Hypothalamus (tissue), 51 donors: ENCODE measurements at places on chromosomes 7 and 10.
A peak's percentile ranks its signal among the peaks of the same experiment; 100 is the strongest.

GRCh38 chr10:129847741-129848483 lies 116.2 kb downstream of the EBF3 start:
- DNase-seq = no peak

DNA sequence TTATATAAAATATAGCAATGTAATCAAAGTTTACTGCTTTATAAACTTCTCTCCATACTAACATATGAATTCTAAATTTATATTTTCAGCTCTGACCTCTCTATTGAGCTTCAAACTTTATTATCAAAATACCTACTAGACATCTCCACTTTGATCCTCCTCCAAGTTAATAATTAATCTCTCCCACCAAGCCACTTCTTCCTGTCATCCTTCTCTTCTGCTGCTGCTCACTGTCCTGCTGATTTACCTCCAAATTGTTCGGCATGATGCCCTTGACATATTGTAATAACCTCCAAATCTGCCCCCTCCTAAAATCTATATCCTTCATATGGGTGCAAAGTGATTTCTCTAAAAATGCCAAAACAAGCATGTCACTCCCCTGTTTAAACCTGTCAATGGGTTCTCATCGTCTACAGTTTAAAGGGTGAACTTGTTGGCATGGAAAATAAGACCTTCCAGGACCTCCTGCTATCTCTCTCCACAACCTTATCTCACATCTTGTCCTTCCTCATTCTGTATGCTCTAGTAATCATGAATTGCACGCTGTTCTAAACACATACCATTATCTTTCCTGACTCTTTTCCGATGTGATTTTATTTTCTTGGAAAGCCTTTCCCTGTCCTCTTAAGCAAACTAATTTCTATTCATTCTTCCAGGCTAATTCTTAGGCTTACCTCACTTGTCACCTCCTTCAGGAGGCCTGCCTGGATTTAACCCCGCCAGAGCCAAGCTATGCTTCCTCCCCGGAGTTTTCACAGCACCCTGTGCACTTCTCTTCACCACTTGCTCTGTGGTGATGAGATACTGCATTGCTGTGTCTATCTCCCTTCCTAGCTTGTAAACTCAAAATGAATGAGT lies 52.1 kb upstream of the STK17A start:
- DNase-seq = no peak

- DNase-seq = no peak
Measured at GRCh38 chr7:43569424-43569823, 13.5 kb upstream of the STK17A start.

DNA sequence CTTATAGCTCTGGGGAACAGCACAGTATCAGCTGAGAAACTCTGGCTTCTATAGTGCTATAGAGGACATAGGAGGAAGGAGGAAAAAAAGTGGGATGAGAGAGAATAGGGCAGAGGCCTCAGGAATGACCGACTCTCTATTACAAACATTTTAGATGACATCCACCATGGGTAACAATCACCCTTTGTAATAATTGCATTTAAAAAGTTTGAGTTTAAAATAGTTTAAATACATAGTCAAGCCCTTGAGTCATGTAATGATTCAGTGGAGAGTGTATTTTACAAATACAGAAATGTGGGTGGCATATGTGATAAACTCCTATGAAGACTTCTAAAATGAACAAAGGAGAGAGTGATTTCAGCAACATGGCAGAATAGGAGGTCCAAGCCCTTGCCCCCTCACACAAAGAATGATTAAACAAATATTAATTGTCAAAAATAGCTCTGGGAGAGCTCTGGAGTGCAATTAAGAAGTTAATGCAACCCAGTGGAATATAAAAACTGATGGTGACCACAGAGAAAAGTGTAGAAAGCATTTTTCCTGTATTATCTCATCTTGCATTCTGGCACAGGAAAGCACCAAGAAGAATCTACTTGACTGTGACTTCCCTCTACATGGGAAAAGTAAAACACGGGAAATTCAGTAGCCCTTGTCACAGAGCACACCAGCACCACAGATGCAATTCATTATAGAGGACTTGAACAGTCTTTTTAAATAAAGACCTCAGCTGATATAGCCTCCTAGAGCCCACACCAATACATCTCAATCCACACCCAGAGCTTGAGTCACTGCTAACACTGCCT lies 569.0 kb upstream of the SORCS1 start:
- no peak for DNase-seq

DNA sequence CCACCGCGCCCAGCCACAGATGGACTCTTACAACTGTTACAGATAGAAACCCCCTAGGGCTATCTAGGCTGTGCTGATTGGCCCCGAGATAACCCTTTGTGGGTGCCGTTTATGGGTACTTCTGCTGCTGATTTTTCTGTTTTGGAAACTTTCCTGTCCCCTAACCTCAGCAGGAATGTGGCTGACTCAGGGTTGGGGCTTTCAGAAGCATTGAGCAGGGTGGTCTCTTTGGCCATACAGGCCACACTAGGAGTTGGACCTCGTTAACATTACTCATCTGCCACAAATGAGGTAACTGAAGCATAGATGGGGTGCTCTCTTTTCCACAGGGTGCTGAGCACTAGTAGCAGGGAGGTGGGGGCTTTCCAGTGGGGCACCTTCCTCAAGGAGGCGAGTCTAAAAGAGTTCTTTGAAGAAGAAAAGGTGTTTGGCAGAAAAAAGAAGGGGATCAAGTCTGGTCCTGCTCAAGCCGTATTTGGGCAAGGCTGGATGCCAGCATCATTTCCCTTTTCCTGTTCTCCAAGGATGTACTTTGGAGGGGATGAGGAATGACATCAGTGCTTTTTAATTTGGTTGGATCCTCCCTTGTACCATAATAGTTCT lies 6.4 kb downstream of the ZSCAN25 start:
- DNase-seq = no peak

DNA sequence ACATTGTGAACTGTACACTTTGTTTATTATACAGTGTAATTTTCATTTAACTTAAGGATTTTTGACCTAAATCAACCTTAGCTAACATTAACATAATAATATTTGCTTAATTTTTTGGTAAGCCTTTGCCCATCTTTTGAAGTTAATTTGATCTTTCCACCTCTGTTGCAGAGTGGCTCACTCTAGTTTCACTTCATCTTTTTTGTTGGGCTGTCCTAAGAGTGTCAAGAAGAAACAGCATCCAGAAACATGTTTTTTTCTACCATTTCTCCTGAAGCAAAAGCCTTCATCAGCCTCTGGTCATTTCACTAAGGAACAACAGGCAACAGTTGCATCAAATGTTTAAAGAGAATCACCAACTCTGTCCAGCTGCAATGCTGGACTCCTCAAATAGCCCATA lies 824.7 kb downstream of the REEP3 start:
- DNase-seq = no peak

GRCh38 chr10:22086730-22087401 lies 83.3 kb upstream of the DNAJC1 start:
- peak; percentile 60 for DNase-seq

- peak; percentile 70 for DNase-seq
Measured at GRCh38 chr10:11164803-11165590, 147.3 kb downstream of the CELF2 start.

DNA sequence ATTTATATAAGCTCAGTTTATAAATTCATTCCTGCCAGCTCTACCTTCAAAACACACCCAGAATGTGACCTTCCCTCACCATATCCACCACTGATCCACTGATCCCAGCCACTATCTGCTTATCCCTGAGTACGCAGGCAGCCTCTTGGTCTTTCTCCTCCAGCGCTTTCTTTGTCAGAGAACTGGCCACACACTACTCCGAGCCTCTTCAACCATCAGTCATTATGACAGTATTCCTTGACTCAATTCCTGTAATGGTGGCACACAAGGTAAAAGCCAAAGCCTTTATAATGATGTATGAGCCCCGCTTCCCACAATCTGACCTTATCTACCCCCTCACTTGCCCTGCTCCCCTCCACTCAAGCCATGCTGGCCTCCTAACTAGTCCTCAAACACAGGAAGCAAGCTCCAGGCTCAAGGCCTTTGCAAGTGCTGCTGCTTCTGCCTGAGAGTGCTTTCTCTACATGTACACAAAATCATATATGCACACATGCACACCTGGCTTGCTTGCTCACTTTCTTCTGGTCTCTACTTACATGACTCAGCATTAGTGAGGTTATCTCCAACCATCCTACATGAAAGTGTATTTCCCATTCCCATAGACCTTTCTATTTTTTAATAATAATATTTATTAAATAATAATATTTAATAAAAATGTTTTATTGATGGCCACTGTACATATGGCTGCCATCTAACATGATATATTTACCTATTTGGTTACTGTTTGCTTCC lies 150.4 kb upstream of the FEZF1 start:
- no peak for DNase-seq

- DNase-seq = no peak
Measured at GRCh38 chr7:136528329-136528728, 340.1 kb upstream of the CHRM2 start.

DNA sequence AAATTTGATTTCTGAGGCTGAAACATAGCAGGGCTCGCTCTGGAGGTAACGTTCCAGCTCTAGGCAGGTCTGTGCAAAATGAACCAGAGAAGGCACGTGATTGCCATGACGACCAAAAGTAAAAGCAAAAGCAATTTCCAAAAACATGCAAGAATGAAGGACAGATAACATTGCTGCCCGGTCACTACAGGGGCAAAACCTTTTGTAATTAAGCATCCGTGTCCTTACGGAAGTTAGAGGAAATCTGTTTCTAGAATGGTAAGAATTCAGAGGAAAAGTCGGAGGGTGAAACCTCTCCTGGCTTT lies 2.9 kb downstream of the KLF6 start:
- no peak for DNase-seq

- no peak for DNase-seq
Measured at GRCh38 chr7:37831244-37831643, 17.2 kb upstream of the NME8 start.

GRCh38 chr7:137728426-137728825 lies 118.3 kb downstream of the DGKI start:
- DNase-seq = no peak

DNA sequence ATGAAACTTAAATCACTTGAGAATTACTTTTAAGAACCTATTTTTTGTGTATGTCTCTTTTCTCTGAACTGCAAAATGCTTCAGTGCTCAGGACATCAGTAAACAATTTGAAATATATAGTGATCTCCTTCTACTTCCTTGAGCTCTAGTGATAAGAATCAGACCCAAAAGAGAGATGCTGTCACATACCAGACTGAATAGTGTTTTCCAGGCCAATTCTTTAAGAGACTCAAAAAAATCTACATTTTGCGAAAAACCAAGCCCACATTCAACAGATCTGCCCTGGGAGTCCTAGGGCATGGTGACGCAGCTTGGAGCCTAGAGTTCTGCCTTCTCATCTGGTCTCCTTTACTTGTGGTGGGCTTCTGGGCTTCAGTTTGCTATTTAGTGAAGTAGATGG lies 72.1 kb upstream of the SLC13A1 start:
- DNase-seq = no peak

GRCh38 chr10:46523962-46524471 lies 32.4 kb downstream of the GPRIN2 start:
- DNase-seq = no peak

DNA sequence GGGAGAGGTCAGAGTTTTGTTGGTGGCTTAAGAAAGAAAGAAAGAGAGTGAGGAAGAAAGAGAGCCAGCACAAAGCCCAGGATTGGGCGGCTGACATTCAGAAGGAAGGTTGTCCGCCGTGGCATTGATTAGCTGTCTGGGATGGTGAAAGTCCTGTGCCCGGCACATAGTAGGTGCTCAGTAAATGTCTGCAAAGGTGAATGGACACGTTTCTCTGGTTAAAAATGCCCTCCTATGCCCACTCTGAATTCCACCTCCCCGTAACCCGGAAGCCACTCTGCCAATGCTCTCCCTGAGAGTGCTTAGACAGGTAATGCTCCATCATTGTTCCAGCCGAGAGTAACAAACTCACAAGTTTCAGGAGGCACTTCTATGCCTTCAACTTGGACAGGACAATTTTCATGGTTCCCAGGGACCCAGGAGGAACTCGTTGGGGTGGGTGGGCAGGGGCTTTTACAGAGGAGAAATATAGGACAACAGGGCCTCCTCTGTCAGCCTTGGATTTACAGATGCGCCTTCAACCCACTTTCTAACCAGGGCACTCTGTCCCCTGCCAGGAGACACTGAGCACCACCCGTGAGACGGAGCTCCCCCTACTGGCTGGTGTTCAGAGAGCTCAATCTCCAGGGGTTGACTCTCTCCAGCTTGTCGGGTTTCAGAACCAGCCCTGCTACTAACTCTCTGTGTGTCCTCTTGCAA lies 411.5 kb upstream of the ZMIZ1 start:
- DNase-seq = peak; percentile 32

GRCh38 chr7:151251328-151251688 lies 2.8 kb upstream of the SMARCD3 start:
- no peak for DNase-seq

DNA sequence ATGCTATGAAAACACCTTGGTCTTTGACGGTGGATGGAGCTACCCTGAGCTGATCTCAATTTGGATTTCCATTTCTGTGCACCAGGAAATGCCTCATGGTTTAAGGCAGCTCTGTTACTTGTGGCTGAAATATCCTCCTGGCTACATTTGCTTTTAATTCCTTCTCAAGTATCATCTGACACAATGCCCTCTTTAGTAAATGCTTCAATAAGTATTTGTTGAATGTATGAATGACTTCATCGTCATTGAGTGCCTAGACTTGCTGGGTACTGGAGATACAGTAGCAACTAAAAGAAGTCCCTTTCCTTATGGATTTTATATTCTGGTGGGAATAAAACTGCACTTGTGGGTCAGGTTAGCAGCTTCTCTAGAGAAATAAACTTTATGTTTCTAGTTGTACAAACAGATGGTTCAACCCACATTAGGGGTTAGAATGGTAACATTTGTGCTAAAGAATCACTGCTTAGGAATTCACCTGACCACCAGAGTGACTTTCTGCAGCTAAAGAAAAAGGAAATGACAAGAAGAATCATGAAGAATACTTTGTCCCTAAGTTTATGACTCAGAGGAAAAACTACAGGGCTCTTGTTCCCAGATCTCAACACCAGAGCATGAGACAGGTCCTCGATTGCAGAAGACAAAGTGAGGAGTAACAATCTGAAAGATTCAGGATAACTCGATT lies 21.8 kb upstream of the SMNDC1 start:
- DNase-seq = no peak

GRCh38 chr10:61992059-61992460 lies 90.6 kb downstream of the ARID5B start:
- DNase-seq = no peak

DNA sequence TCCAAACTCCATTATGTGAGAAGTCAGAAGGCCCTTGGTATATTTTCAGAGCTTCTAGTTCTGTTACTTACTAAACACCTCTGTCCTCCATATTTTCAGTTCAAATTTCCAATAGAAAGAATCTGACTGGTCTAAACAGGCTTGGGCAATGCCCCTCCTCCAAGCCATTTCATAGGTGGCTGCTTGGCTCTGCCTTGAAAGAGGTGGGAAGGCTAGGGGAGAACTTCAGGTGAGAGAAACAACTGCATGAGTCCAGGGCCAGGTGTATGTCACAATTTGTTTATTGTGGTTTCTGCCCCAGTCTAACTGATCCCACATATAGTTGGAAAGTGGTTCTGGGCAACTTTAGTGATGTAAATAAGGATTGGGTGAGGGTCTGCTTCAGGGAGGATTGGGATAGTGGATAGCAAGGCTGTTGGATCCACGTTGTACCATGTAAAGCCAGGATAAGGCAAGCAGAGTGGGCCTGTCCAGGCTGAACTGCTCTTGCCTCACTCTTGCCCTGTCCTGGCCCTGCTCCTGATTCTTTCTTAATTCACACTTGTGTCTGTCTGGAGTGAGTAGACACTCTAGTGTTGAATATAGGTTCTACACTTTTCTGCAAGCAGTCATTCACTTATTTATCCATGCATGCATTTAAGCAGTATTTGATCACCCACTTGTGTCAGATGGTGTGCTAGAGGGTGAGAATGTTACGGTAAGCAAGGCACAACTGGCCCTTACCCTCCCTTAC lies 67.5 kb upstream of the COMTD1 start:
- no peak for DNase-seq
